ENCODE measurements at places on chromosomes 12 and 14.
A peak's percentile ranks its signal among the peaks of the same experiment; 100 is the strongest.

- no peak for DNase-seq
These were observed 67.0 kb downstream of the FBXW8 start for GRCh38 chr12:116977465-116978380.

DNA sequence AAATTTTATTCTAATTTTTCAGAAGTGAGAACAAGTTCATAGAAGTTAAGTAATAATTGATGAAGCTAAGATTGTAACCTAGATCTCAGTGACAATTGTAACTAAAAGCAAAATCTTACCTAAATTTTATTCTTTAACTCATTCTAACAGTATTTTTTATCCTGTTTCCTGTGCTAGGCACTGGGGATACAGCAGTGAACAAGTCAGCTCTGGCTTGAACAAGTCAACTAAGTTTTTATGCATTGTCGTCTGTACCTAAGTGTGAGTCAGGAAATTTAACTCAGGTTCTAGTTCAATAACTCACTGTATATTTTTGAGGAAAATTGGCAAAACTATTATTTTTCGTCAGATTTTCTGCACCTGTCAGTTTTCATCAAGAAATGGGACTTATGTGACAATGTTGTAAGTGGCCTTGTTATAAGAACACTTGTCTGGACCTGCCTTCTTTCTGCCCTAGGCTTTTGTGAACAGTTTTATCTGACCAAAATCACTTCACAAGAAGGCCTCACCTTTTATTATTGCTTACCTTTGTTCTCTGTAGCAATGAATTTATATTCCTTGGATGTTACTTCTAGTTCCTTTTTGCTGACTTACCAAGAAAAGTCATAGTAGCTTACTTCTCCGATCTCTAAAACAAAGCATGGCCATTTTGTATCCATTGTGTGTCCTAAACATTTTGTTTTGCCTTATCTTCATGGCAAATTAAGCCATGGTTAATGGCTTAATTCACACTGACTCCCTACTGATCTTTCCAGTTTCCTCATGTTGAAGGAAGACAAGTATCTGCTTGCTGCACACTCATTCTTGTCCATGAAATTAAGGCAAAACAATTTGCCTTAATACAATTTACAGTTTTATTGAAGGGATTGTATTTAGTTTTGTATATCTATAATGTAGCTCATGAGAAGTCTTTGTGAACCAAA is 2.7 kb downstream of the TMTC3 start:
- DNase-seq, result no peak

- no peak for DNase-seq
These were observed 31.9 kb downstream of the DACT1 start for GRCh38 chr14:58669556-58670200.

DNA sequence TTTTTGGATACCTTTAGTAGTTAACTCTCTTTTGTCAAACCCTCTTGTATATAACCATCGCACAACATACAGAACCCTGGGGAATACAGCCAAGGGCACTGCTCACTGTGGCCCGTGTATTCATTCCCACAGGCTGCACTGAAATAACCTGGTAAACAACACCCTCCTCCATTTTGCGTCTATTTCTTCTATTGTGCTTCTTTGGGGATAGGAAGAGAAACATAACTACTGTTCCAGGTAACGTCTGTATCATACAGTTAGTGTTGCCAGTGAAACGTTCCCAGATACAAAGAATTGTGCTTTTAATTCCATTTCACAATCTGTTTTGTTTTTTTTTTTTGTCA is 9.6 kb downstream of the C12orf76 start:
- DNase-seq, result no peak

DNA sequence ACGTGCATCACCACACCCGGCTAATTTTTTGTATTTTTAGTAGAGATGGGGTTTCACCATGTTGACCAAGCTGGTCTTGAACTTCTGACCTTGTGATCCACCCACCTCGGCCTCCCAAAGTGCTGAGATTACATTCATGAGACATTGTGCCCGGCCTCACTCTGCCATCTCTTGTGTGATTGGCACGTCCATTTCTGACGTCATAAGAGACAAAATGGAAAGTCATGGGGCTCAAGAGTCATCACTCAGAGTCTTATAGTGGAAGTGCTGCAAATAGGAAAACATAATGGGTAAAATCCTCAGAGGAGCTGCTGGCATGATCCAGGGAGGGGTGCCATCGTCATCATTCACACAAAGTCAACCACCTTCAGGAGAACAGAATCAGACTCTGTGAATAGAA is 54.2 kb upstream of the GPATCH2L start:
- DNase-seq, result no peak

GRCh38 chr12:6951551-6952120 is 480 bp downstream of the PTPN6 start:
- no peak for DNase-seq

DNA sequence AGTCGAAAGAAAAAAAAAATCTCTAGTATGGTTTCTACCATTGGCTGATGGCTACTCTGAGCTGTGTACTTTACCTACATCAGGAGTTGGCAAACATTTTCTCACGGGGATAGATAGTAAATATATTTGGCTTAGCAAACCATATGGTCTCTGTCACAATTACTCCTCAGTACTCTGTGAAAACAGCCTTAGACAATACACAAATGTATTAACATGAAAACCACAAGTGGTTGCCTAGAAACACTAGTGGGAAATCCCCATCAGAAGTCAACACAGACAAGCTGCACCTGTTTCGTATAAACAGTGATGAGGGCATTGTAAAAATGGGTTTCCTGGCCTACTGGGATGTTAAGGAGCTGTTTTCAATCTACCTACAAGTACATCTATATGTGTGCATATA is 84.6 kb upstream of the NAV3 start:
- no peak for DNase-seq

GRCh38 chr12:103688376-103689063 is 101.4 kb downstream of the STAB2 start:
- DNase-seq, result no peak

DNA sequence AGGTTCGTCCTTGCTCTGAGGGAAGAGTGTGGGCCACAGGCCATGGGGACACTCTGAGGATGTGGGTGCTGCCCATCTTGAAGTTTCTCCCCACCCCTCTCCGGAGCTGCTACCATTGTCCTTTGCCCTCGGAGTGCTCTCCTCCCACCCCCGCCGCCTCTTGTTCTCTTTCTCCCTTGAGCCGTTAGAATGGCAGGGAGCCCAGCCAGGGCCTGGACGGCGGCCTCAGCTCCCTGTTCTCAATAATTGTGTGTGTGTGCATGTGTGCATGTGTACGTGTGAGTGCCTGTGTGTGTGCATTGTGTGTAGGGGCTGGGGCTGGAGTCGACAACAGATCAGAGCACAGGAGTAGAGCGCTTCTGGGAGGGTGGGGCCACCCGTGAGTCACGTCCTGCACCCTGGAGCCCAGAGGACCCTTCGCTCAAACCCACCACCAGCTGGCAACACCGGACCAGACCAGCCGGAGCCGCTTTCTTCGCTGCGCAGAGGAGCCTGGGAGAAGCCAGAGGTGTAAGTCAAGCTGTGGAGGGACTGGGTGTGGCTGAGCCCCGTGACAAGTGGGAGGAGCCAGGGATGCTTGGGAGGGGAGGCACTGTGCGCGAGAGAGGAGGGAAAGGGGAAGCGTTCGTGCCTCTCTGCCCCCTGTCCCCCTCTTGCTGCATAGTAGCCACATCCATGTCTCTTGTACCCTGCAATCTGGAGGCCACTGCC is 25.9 kb upstream of the KCNA5 start:
- DNase-seq, result no peak

GRCh38 chr12:52267699-52268098 is 6.7 kb upstream of the KRT86 start:
- DNase-seq, result no peak

GRCh38 chr12:26567126-26567525 is 265.9 kb downstream of the ITPR2 start:
- no peak for DNase-seq

DNA sequence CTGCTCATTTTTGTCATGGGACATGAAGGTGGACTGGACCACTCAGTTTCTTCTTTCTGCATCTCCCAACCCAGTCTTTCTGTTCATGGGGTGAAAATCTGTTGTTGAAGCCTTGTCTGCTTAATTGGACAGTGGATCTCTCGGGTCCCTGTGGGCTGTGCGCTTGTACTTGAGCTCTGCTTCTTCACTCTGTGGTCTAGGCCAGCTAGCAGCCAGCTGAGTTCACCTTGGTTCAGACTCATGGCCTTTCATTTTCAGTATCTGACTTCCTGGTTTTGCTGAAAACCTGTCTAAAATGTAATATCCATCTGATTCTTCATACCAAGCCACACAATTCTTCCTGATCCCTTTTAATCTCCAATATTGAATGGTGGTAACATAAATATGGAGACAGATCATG is 117.2 kb downstream of the LRRK2 start:
- DNase-seq, result no peak

DNA sequence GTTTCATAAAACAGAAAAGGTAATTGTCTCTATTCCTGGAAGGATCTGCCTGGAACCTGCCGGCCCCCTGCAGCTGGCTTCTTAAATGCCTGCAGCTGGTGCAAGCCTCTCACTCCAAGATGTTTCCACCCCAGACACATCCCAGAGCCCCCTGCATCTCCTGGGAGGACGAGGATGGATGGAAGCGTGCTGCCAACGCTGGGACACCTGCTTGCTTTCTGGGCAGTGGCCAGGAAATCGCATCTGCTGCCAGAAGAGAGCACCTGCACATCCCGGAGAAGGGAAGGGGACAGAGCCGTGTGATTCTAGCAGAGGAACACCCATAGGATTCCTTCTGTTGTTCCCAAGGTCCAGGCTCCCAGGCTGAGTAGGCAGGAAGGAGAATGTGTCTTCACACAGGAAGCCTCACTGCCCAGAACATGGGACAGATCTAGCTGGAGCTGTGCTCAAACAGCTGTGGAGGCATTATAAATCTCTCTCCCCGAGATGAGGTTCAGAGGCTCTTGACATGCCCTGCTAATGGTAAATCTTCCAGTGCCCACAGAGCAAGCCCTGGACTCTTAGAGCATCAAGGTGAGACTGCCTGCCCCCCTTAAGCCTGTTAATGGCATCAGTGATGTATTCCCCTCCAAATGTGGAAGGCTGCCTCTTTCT is 138.8 kb upstream of the MAP1LC3B2 start:
- DNase-seq, result no peak

- DNase-seq, result no peak
These were observed 69.2 kb downstream of the STAB2 start for GRCh38 chr12:103656291-103656690.

GRCh38 chr12:107180272-107180671 is 86.9 kb upstream of the CRY1 start:
- no peak for DNase-seq

GRCh38 chr12:132926415-132926833 is 29.7 kb downstream of the ZNF605 start:
- no peak for DNase-seq

DNA sequence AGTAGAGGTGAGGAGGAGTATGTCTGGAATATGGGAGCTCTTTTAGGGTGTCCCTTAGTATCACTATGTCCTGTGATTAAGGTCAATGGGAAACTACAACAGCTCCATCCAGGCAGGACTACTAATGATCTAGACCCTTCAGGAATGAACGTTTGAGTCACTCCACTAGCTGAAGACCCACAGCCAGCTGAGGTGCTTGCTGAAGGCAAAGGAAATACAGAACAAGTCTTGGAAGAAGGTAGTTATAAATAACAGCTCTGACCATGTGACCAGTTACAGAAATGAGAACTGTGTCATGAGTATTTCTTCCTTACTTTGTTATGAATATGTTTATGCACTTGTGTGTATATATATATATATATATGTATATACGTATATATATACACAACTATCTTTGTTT is 40.5 kb upstream of the USP44 start:
- DNase-seq, result no peak

GRCh38 chr12:57127101-57127725 is 1.1 kb upstream of the LRP1 start:
- peak; percentile 62 for DNase-seq

DNA sequence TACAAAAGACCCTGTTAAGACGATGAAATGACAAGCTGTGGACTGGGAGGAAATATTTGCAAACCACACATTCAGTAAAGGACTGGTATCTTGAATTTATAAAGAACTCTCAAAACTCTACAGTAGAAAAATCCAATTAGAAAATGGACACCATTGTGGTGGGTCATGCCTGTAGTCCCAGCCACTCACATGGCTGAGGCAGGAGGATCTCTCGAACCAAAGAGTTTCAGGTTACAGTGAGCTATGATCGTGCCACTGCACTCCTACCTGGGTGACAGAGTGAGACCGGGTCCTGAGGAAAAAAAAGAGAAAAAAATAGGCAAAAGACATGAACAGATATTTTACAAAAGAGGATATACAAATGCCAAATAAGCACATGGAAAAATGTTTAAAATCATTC is 41.9 kb downstream of the TTC6 start:
- no peak for DNase-seq

- no peak for DNase-seq
These were observed 2.5 kb downstream of the PPP1R12A start for GRCh38 chr12:79932357-79932756.

DNA sequence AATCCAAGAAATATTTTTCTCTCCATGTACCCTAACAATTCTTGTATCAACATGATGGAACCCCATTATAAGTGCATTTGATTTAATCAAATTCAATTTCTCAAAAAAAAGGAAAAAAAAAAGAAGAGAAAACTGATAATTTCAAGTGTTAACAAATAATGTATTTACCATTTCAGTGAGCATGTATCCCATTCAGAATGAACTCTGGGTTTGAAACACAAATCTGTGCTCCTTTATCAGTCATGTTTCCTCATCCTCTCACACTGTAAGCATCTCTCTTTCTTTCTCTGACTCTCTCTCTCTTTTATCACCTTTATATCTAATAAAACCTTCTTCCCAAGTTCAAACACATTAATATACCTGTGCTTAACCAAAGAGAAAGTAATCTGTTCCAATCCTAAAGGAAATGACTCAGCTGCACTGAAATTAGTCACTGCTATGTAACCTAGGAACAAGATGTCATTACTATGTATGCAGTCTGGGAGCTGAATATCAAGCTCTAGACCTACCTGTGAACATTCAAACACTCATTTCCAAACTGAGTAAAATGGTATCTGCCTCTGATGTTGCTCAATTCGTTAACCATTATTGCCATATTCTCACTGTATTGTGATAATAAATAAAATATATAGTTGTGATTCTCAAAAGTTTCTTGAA is 135.0 kb upstream of the LRIG3 start:
- DNase-seq, result no peak

DNA sequence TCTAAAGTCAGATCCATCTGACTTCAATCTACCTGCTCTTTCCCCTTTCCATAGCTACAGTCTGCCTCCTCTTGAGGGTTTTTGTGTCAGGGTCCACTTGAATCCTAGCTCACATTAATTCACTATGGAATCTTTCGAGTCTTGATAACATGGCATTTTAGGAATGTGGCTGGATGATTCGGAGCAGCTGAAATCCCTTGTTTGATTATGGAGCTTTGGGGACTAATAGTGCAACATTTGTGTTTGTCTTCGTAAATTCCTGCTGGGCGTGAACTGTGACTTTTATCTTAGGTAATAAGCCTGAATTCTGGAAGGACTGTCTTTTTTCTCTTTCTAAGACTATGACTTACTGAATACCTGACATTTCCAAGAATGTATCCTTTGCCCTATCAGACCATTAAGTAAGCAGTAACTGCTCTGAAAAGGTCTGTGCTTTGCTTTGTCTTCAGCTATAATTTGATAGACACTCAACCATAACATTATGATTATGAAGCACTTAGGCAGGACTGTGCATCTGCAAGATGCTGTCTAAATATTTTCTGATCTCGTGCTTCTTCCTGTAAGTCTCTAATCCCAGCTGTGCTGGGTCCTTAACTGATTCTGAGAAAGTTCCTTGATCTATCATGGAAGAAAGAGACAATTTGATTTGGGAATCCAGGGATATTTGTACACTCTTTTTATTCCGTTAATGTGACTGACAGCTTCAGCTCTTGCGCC is 19.0 kb upstream of the PELI2 start:
- no peak for DNase-seq

- DNase-seq, result no peak
These were observed 12.1 kb downstream of the CCDC63 start for GRCh38 chr12:110858848-110859247.
